CD8-positive, alpha-beta memory T cell (primary cell): ENCODE measurements at places on chromosomes 3 and 15.

DNA sequence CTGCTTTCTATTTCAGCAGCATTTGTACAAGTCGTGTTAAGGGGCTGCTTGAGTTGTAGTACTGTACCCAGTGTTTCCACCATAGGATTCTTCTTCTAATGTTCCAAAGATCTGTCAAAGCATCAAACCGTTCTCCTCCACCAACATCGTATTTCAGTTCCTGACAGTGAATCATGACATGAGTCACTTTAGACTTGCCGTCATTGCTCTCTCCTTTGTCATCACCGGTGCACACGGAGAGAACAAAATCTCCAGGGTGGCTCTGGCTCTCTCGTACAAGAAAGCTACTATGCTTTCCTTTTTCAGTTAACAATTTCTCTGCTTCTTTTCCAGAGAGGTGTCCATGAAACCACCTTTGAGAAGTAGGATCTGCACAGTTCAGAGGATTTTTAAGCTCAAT, 270.9 kb upstream of the CCDC54 start:
- DNase-seq = no peak

DNA sequence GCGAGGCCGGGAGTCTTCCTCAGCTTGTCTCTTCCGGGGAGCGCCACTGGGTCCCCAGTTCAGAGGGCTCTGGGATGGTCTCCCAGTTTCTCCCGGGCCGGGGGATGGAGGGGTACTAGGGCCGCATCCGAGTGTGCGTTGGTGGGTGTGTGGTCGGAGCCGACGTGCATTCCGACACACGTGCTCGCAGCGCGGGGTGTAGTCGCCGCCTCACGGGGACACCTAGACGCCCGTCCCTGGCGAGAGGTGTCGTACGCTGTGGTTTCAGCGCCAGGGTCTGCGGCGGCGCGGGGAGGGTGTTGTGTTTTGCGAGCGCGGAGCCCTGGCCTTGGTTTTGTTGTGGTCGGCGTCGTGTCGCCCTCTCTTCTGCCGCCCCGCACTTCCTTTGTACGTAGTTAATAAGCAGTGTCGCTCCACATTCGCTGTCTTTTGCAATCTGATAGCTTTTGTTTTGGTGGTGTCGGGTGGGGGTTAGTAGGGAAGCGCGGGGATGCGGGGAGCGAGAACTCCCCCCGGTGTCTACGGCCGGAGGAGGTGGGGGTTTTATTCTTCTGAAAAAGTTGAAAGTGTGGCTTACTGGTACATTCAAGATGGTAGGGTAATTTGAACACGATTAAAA, 2.2 kb downstream of the IGF1R start:
- no peak for DNase-seq

GRCh38 chr3:167110901-167111300, 269.2 kb downstream of the ZBBX start:
- no peak for DNase-seq

- no peak for DNase-seq
Measured at GRCh38 chr3:194062830-194063229, 73.1 kb upstream of the HES1 start.

- no peak for DNase-seq
Measured at GRCh38 chr3:143613226-143613625, 235.0 kb downstream of the SLC9A9 start.

- no peak for DNase-seq
Measured at GRCh38 chr3:34361921-34362320, 563.5 kb downstream of the PDCD6IP start.

- no peak for DNase-seq
Measured at GRCh38 chr3:111593666-111594065, 1.5 kb downstream of the ZBED2 start.

DNA sequence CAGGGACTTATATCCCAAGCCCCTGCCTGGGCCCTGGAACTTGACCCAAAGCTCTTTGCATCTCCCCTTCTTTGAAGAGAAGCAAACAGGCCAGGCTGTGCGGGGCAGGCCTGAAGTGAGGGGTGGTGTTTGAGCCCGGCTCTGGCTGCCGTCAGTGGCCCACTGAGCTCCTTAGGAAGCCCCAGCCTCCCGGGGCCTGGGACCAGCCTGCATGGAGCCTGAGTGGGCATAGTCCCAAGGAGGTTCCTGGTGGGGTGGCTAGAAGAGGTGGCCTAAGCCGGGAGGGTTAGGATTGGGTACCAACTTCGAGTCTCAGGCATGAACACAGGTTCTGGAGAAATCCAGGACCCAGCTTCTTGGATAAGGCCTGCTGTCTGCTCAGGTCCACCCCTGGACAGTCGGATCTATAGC, 6.4 kb downstream of the TMIE start:
- no peak for DNase-seq

- no peak for DNase-seq
Measured at GRCh38 chr3:125126323-125126722, 70.5 kb upstream of the HEG1 start.

GRCh38 chr15:46489276-46489675, 854.4 kb downstream of the SQOR start:
- DNase-seq = no peak

GRCh38 chr15:41367418-41367817, 34.7 kb downstream of the NUSAP1 start:
- no peak for DNase-seq

DNA sequence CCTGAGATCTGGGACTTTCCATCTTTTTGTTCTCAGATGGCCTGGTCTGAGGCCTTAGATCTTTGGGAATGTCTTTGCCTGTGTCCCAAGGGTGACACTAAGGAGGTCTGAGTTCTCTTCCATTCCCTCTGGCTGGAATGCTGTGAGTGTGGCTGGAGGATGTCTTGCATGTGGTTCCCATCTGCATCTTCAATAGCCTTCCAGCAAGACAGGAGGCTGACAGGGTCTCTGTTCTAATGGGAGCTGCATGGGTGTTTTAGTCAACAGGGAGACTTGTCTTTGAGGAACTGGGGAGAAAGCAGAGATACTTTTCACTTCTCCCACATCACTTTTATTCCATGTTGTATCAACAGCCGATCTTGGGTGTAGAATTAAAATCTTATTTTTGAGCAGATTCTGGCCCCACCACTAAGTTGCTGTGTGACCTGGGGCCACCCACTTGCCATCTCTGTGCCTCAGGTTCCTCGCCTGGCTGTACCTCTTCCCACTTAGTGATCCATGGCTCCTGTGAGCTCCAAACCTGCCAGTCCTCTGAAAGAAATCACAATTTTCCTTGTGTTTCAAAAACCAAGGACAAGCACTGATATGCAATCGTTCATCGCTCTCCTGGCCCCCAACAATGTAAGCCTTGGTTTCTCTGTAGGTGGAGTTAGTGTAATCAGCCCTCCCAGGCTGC, 75.2 kb downstream of the LSM3 start:
- DNase-seq = no peak

- DNase-seq = no peak
Measured at GRCh38 chr15:63729115-63729884, 104.4 kb downstream of the HERC1 start.

- no peak for DNase-seq
Measured at GRCh38 chr15:28133281-28133680, 34.2 kb upstream of the OCA2 start.

DNA sequence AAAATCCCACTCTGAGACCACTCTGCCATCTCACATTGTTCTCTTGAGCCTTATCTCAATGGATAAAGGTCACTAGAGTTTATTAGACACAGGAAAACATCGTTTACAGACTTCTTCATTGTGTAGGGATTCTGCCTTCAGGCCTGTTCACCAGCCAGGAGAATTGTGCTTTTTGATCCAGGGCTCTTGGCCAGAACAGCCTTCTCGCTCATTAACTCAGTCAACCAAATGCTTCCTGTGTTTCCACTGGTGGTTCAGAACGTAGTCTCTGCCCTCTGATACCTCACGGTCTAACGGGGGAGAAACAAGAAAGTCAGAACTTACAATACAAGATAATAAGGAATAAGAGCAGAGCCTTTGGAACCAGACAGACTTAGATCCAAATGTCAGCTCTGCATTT, 54.2 kb upstream of the TSEN2 start:
- DNase-seq = no peak

DNA sequence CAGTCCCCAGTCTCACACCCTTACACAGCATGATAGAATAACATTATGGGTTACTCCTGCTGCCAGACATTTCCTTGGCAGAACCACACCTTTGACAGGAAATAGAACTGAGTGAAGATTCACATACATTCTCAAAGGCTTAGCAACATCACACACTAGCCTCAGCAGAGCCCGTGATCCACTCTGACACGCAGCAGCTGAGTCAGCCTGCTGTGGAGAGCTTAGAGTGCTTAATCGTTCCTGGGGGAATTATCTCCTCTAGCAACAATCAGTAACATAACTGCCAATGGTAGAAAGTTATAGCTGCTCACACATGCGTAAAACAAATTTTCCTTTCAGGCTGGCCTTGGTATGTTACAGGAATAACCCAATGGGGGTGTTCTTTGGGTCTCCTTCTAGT, 382.1 kb downstream of the GAP43 start:
- DNase-seq = no peak

DNA sequence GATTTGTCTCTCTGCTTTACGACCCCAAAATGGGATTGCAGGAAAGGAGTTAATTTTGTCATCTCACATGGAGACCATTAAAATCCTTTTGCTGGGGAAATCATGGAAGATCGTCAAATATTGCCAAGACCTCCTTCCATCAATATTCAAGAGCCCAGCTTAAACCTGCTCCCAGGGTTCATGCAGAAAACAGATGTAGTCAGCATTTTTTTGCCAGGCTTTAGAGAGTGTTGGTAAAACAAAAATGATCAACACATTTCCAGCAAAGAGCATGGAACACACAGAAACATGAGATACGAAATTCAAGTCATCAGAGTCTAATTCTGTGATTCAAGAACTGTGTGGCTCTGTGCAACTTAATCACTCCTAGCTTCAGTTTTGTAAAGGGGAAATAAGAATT, 118.0 kb upstream of the ATP10A start:
- no peak for DNase-seq

GRCh38 chr15:34243226-34243625, 18.4 kb downstream of the EMC4 start:
- DNase-seq = no peak

- DNase-seq = no peak
Measured at GRCh38 chr15:72369964-72370363, 5.8 kb downstream of the HEXA start.

- DNase-seq = no peak
Measured at GRCh38 chr15:93179072-93179471, 90.1 kb upstream of the RGMA start.

- DNase-seq = no peak
Measured at GRCh38 chr3:157317895-157318294, 118.8 kb upstream of the PTX3 start.

GRCh38 chr3:26963361-26963743, 340.8 kb downstream of the LRRC3B start:
- DNase-seq = no peak

DNA sequence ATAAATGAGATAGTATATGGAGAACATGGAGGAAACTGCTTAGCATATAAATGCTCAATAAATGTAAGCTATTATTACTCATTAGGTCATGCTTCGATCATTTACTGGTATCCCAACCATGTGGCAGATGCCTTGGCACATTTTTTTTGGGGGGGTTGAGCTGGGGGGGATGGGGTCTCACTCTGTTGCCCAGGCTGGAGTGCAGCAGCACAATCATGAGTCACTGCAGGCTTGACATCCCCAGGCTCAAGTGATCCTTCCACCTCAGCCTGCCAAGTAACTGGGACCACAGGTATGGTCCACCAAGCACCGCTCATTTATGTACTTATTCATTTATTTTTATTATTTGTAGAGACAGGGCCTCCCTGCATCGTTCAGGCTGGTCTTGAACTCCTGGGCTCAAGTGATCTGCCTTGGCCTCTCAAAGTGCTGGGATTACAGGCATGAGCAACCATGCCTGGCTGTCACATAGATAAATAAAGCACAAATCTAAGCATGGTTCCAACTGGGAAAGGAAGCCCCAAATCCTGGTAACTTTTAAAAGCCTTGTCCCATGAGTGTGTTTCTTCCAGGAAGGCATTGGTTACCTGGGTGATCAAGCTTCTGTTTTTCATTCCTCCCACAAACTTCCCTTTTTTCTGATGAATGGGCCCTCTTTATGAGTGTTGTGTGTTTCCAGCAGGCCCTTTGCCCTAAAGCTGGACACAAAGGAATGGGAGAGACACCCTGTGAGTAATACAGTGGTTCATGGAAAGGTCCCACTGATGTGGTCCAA, 147.4 kb upstream of the UMPS start:
- DNase-seq = no peak

DNA sequence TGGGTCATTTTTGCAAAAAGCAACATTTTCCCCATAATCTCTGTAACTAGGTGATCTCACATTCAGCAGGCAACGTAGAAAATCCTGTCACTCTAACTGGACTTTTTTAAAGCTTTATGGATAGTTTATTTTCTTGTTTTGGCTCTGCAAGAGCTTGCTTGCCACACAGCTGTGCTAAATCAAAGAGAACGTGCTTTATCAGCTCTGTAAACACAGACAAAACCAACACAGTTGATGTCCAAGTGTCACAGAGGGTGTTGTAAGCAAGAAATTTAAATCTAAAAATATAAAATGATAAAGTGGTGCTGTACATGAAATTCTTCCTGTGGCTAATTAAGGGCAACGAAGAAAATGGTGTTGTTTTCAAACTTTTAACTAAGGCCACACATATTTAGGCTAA, 97.5 kb upstream of the STAC start:
- no peak for DNase-seq

GRCh38 chr3:10387881-10388609, 67.1 kb upstream of the SEC13 start:
- DNase-seq = peak; percentile 17

- DNase-seq = no peak
Measured at GRCh38 chr3:50259432-50260026, 9.4 kb upstream of the SEMA3B start.

DNA sequence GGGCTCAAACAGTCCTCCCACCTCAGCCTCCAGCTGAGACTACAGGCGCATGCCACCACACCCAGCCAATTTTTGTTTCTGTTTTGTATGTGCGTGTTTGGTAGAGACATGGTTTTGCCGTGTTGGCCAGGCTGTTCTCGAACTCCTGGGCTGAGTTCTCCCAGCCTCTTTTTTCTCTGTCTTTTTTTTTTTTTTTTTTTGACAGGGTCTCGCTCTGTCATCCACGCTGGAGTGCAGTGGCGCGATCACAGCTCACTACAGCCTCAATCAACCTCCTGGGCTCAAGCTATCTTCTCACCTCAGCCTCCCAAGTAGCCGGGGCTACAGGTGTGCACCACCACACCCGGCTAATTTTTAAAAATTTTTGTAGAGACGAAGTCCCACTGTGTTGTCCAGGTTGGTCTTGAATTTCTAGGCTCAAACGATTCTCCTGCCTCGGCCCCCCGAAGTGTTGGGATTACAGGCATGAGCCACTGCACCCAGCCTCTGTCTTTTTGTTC, 867 bp upstream of the DCAF1 start:
- no peak for DNase-seq

DNA sequence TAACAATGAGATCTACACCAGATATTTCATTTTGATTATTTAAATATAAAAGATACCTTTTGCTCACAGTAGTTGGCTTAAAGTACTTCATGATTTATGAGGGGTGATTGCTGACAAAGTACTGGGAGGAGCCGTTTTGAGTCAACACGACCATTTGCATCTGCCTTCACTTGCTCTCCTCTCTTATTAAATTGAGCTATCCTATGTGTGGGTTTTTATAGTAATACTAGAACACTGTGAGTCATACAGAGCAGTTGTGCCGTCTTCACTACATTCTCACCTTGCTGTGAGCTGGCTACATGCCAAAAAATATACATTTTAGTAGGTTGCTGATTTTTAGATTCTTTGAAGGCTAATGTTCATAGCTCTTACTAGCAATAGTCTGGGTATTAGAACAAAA, 161.2 kb downstream of the ALCAM start:
- DNase-seq = no peak
